ENCODE measurements at places on chromosomes 1 and 21.

- DNase-seq = no peak
Measured at GRCh38 chr1:941588-942383, 17.3 kb downstream of the NOC2L start.

DNA sequence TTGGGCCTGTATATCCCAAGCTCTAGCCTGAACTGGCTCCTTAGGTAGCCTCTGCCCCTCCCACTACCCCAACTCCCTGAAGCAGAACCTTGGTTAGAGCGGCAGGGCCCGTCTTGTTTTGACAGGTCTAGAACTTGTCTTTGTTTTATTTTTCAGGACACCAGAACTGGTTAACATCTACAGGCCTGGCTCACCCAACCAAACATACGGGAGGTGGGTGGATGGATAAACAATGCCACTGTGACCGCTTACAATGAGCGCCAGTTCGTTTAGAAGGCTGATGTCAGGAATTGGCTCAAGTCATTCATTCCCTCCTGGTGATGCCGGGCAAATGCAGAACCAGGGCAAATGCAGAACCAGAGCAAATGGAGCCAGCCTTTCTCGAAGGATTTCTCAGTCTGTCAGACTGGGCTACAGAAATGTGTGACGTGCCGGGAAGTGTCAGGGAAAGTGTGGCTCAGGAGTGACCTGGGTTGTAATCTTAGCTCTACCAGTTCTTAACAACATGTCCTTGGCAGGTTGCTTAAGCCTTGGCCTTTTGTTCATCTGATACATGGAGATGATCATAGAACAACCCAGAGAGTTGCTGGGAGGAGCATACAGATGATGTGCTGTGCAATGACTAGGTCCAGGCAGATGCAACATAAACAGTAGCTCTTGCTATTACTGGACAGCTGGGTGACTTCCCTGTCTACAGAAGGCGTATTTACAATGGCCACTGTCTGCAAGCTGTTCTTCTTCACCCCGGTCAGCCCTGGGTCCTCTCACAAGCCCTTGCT is 30.5 kb upstream of the BTG2 start:
- DNase-seq = no peak

DNA sequence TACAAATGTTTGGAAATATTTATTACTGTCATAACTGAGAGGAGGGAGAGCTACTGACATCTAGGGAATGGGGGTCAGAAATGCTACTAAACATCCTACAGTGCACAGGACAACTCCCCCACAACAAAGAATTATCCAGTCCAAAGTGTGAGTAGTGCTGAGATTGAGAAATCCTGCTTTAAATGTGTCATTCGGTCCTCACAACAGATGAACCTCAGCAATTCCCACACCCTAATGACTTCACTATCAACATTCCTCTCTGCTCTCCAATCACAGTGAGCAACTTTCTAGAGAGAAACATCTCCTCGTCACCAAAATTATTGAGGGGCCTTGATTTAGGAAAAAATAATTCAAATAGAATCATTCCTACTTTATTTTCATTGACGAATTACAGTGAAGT is 18.0 kb downstream of the OMA1 start:
- no peak for DNase-seq

- no peak for DNase-seq
Measured at GRCh38 chr1:10718083-10718415, 78.4 kb downstream of the CASZ1 start.

- DNase-seq = no peak
Measured at GRCh38 chr1:234186037-234186688, 187.1 kb upstream of the COA6 start.

DNA sequence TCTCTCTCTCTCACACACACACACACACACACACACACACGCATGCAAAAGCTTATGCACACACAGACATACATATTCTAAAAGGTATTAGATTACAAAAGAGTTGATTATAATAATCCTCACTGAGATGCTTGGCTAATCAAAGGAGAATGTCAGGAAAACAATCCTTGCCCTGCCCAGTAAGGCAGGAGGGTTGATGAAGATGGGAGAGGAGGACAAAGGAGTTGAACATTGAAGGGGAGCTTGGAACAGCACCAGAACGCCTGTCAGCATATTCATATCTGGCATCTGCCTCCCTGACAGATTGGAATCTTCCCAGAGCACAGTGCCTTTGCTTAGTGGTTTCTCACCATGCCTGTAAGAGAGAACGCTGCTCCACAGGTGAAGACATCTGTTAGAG is 68.6 kb upstream of the PALMD start:
- no peak for DNase-seq

DNA sequence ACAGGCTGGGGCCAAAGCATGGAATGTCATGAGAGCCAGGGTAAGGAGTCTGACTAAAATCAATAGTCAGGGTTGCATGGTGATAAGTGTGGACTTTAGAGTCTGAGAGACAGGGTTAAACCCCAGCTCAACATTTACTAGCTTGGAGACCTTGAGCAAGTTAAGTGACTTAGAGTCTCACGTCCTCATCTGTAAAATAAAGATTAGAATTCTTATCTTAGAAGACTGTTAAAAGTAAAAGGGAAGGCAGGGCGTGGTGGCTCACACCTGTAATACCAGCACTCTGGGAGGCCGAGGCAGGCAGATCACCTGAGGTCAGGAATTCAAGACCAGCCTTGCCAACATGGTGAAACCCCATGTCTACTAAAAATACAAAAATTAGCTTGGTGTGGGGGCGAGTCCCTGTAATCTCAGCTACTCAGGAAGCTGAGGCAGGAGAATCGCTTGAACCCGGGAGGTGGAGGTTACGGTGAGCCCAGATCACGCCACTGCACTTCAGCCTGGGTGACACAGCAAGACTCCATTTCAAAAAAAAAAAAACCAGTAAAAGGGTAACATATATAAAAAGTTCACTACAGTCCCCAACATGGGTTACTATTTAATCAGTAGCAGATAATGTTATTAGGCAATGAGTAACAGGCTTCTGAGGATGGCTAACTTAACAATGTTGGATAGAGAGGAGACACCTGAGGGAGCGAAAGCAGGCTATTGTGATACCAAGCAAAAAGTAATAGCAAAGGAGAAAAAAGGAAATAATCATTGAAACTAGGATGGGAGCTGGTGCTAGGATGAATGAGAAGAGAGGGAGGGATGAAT is 20.8 kb downstream of the TMCO1 start:
- DNase-seq = no peak

GRCh38 chr1:22705586-22705985 is 5.1 kb upstream of the EPHB2 start:
- no peak for DNase-seq

GRCh38 chr1:23062271-23062670 is 43.0 kb downstream of the KDM1A start:
- DNase-seq = no peak

- no peak for DNase-seq
Measured at GRCh38 chr21:45848331-45848730, 133.2 kb upstream of the COL6A1 start.

- DNase-seq = no peak
Measured at GRCh38 chr1:241972703-241973369, 15.3 kb downstream of the BECN2 start.

GRCh38 chr1:177732178-177732577 is 237.7 kb downstream of the SEC16B start:
- no peak for DNase-seq

DNA sequence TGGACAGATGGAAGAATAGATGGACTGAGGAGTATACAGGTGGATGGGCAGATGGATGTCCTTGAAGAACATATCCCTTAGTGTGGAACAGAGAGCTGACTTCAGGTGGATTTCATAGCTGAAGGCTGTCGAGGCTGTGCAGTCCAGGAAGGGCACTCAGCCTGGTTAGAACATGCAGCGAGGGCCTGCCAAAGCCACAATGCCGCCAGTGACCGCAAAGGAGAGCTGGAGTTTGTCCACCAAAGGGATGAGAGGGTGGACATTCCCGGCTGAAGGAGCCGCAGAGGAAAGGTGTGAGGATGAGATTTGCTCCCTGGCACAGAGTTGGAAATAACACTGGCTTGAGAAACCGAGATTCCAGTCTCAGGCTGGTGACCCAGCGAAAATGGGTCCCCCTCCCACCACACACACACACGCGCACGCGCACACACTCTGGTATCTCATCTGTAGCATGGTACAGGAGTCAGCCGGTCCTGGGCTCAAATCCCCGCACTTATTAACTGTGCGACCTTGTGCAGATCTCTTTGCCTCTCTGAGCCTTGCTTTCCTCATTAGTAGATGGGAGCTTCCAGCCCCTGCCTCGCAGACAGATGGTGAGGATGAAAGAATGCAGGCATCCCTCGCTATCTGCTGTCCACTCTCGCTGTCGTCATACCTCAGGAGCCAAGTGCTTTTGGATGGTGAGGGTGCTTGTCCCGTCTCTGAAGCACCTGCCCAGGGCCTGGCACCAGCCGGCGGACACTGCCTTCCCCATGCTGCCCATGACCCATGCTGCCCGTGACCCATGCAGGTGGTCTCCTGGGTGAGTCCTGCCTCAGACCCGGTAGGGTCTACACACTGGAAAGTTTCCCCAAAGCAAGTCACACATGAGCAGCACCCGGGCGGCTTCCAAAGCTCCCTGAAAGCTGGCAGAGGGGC is 26.8 kb upstream of the EFHD2 start:
- DNase-seq = no peak

GRCh38 chr1:221555689-221556433 is 186.0 kb downstream of the DUSP10 start:
- DNase-seq = no peak

- no peak for DNase-seq
Measured at GRCh38 chr1:56099766-56100265, 479.5 kb downstream of the PLPP3 start.

- no peak for DNase-seq
Measured at GRCh38 chr1:112297536-112297935, 98.5 kb upstream of the CTTNBP2NL start.

DNA sequence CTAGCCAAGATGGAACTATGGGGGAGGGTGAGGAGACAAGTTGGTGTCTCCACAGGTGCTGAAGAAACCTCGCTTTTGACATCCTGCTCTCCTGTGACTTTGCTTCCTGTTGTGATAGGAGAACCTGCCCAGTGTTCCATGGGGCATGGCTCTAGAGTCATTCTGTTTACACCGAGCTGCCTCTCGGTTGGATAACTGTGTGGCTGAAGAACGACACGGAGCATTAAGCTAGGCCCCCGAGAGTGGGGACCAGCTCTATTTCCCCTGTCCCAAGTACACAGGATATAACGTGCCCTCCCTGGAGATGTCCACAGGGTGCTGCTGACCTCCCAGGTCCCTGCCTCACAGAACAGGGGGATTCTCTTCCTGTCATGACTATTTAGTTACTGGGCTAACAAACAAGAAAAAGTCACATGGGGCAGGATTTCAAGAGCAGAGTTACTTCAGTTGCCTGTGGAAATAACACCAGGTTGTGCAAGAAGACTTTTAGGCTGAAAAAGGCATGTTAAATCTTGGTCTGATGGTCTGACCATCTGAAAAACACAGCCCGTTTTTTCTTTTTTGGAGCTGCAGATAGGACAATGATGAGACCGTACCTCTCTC is 29.4 kb upstream of the PPP2R5A start:
- no peak for DNase-seq

GRCh38 chr1:243726806-243727502 is 123.1 kb downstream of the AKT3 start:
- DNase-seq = no peak

DNA sequence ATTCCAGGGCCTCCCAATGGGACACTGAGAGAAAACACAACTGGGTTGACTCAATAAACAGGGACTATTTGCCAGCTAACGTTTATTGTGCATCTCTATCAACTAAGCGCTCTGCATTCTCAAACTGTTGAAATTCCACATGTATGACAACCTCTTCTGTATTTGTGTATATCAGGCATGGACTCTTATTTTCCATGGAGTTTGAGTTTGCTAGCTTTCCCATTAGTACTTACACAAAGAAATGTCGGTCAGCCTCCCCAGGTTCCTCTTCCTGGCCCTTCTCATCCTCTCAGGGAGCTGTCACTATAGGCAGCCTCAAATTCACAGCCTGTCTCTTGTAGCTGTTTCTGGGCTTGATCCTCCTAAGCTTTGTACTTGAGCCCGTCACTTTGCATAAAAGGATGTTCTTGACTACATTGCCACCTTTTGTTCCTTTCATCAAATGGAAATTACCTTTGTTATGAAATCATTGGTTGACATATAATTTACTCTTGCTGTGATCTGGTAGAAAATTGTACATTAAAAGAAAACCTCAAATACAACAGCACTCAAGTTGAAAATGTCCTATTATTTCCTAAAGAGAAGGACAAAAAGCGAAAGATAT is 60.0 kb upstream of the NTPCR start:
- DNase-seq = no peak

GRCh38 chr1:159179906-159180305 is 8.5 kb downstream of the CADM3 start:
- no peak for DNase-seq

- DNase-seq = no peak
Measured at GRCh38 chr21:41641821-41642701, 124.8 kb downstream of the RIPK4 start.

GRCh38 chr21:31349208-31349607 is 5.1 kb upstream of the TIAM1 start:
- DNase-seq = no peak

DNA sequence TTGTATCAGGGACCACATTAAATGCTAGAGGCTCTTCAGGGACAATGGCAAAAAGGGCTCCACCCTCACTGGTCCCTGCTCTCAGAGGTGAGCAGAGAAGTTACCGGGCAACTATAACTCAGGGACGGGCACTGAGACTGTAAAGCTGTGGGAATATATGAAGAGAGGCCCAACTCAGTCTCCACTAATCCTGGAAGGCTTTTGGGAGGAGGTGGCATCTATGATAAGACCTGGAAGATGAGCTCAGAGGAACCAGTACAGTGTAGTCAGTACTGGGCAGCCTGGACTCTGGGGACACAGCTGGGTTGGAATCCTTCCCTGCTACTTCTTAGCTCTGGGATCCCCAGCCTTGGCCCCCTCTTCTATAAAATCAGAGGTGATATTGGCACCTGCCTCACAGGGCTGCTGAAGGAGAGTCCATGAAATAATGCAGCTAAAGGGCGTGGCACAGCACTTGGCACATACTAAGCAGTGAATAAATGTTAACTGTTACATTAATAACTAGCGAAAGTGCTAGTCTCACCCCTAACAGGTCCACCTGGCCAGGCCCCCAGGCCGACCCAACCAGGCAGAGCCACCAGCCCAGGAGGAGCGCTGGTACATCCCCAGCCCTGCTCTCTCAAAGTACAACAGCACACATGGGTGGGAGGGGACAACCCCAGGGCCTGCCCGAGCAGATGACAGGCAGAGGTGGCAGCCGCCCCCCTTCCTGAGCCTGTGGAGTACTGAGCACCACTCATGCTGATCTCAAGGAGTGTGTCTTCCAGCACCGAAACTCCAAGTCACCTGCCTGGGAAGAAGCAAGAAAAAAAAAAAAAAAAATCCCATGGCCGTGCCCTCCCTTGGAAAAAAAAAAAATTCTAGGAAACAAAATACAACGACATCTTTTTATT is 62.7 kb downstream of the CASZ1 start:
- DNase-seq = no peak

- no peak for DNase-seq
Measured at GRCh38 chr1:179205284-179205683, 24.2 kb downstream of the ABL2 start.

GRCh38 chr1:12581179-12581578 is 36.8 kb downstream of the DHRS3 start:
- DNase-seq = no peak

GRCh38 chr1:23751050-23751814 is 8.0 kb downstream of the ELOA start:
- no peak for DNase-seq

All from D721Med (cell line).